Stomach (tissue), 19 donors: ENCODE measurements at places on chromosomes 5 and 9. TPM values are rescaled to one million over a fixed set of nuclear protein-coding genes. Genes with fewer than 3 reads are reported as not detected.
A peak's percentile ranks its signal among the peaks of the same experiment; 100 is the strongest.

ABO gene
- 0.72 TPM for total RNA-seq

INSYN2B gene
- not detected for total RNA-seq

TAF1L gene
- total RNA-seq: not detected

SEC16A gene
- 60.3 TPM for total RNA-seq

CAMK4 gene
- 16.9 TPM for total RNA-seq

SLC6A19 gene
- not detected for total RNA-seq

MYOZ3 gene
- total RNA-seq: not detected

AMBP gene
- total RNA-seq: 0.89 TPM

KIF4B gene
- total RNA-seq: 0.18 TPM

FAXDC2 gene
- 16.5 TPM for total RNA-seq

CCDC192 gene
- not detected for total RNA-seq

PCDHGA7 gene
- 29.0 TPM for total RNA-seq

DNA sequence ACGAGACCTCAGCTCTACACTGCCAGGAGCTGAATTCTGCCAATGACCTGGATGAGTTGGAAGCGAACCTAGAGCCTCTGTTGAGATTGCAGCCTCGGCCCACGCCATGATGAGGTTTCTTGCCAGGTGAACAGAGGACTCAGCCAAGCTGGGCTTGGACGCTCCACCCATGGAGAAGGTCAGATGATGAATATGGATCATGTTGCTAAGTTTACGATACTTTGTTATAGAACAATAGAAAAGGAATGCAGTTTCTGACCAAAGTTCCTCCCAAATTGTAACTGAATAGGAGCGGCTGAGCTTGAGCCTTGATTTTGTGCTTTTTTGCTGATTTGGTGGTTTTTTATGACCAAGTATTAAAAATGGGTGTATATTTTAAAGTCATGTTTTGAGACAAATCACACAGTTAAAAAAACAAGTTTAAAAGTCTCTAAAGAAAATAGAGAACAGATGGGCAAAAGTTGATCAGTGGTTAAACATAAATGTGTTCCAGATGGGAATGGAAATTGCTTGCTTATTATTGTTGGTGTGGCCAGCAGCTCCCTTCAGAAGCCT, 32.9 kb downstream of the ROPN1L start:
- DNase-seq: no peak

DNA sequence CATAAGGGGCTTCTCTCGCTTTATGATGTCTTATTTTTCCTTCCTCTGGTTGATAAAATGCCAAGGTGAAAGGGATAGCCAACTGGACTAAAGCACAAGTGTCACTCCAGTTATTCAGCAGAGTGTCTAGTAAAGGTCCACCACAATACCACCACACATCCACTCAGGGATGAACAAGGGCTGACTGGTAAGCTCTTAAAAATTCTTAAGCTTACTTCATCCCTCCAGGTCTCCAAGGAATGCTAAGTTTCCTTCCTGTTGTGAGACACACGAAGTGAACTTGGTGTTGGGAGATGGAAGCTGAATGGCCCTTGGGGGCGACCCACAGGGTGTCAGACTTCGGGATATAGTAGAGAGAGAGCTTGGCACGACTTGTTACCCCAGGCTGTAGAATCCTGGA, 3.2 kb upstream of the HMGCS1 start:
- DNase-seq: no peak

- DNase-seq: no peak
These were observed 9.1 kb upstream of the ANKRD18A start for GRCh38 chr9:38629511-38629910.

GRCh38 chr5:21654-22233, 70.2 kb upstream of the PLEKHG4B start:
- DNase-seq: no peak

DNA sequence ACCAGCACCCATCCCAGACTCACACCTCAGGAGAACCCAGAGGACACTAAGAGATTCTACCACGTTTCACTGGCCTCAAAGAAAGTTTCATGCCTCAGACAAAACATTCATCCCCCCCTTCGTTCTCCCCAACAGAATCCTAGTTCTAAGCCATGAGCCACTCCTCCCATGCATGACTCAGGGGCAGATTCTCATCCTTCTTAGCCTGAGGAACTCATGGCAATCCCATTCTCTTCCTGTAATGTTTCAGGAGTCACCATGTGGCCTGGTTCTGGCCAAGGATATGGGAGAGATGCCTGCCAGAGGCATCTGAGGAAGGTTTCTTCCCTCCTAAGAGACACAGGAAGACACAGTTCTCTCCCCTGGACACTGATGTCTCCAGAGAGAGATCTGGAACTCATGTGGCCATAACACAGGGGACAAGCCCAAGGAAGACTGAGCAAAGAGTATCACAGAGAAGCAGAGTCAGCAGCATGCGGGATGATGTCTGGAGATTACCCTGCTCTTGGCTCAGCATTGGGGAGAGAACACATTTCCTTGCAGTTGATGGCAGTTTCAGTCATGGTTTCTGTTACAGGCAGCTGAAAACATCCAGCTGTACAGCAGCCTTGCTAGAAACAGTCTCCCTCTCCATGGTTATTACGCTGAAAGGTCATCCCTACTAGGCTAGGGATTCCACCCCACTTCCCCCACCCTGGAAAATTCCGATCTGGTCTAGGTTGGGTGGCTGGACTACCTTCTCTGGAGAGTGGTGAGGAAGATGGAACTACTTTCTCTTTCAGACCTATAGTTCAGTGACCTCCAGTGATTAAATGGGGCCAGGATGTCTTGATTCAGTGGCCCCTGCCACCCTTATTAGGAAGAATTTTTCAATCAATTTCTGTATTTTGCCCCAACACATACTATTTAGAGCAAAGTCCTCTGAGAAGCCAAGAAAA, 115.4 kb downstream of the ZNF608 start:
- DNase-seq: peak; percentile 41

DNA sequence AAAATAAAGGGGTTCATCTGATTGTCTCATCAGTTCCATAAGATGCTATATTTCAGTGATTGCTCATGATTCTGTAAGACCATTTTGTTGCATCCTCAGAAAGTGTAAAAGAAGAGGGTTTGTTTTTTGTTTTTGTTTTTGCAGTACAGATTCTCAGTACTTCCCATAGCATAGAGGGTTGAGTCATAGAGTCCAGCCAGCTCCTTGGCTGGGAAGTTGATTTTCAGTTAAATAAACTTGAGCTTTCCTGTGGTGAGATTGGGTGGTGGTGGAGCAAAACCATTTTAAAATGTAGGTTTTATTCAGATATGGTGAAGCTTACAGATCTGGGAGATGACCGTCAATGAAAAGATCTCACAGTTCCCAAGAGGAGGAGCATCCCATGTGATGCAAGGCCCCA, 48.2 kb downstream of the DAPK1 start:
- no peak for DNase-seq

GRCh38 chr5:102554082-102554481, 55.3 kb upstream of the SLCO6A1 start:
- DNase-seq: no peak

DNA sequence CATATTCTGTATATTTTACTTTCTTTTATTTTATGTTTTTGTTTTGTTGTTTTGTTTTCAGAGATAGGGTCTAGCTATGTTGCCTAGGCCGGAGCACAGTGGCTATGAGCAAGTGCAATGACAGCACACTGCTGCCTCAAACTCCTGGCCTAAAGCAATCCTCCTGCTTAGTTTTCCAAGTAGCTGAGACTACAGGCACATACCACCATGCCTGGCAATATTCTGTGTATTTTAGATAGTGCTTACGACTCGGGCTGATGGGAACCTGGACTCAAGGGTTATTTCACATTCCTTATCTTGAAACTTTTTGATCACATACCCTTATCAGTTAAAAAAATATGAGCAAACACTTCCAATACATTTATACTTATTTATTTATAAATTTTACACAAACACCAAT, 119.0 kb upstream of the STARD4 start:
- DNase-seq: no peak

DNA sequence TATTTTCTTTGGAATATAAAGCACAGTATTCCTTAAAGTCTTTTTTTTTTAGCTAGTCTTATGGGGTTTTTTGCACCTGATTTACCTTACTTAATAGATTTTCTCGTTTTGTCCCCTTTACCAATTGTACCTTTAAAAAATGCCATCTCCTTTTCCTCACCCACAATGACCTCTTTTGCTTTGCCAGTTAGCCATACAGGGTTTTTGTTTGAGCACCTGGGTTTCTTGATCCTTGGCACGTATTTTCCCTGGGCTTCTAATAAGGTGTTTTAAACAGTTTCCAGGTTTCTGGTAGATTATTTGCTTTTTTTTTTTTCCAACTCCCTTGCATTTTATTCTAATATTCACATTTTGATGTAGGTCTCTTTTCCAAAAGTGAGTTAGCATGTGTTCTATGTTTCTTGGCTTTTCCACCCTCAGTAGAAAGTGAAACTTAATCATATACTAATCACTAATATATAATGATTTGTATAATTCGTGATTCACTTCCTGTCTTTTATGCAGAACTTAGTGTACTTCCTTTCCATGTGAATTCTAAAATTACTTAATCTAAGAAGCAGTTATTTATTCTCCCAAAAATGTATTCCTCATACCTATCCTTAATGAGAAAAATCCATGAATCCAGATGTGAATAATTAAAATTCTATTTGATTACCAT, 673.9 kb upstream of the RGMB start:
- DNase-seq: no peak

GRCh38 chr5:172762214-172763119, 8.5 kb downstream of the DUSP1 start:
- no peak for DNase-seq

DNA sequence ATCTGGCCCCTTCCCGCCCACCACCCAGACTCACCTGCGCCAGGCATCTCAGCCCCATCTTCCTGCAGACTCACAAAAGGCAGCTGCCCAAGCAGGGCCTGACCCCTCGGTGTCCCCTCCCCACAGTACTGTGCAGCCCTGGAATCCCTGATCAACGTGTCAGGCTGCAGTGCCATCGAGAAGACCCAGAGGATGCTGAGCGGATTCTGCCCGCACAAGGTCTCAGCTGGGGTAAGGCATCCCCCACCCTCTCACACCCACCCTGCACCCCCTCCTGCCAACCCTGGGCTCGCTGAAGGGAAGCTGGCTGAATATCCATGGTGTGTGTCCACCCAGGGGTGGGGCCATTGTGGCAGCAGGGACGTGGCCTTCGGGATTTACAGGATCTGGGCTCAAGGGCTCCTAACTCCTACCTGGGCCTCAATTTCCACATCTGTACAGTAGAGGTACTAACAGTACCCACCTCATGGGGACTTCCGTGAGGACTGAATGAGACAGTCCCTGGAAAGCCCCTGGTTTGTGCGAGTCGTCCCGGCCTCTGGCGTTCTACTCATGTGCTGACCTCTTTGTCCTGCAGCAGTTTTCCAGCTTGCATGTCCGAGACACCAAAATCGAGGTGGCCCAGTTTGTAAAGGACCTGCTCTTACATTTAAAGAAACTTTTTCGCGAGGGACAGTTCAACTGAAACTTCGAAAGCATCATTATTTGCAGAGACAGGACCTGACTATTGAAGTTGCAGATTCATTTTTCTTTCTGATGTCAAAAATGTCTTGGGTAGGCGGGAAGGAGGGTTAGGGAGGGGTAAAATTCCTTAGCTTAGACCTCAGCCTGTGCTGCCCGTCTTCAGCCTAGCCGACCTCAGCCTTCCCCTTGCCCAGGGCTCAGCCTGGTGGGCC, 1.9 kb downstream of the IL13 start:
- DNase-seq: no peak

DNA sequence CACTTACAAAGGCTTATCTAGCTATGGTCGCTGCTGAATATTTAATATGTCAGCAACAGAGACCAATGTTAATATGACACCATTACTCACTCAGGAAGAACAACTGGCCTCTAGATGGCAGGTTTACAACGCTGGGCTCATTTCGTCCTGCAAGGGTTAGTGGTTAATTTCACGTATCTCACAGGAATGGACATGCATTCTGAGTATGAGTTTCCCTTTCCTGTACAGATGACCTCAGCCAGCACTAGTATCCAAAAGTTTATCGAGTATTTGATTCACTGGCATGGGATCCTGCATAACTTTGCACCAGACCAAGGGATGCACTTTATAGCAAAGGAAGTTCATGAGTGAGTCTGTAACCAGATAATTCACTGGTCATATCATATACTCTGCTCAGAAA, 8.7 kb upstream of the TRPC7 start:
- DNase-seq: peak; percentile 20

DNA sequence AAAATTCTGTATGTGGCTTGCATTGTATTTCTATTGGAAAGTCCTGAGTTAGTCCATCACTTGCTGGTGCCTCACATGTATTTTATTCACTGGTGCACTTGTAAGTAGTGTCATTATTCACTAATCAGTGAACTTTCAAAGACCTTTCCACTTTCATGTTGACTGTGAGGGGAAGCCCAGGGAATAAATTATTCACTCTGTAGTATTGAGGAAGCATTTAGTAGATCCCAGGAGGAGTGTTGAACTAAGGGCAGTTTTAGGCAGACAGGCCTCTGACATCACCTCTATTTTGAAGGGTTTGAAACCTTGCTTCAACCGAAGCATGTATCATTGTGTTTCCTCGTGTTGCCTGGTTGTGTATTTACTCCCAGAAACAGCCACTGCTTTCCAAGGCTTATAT, 705.4 kb upstream of the RIOK2 start:
- DNase-seq: no peak

DNA sequence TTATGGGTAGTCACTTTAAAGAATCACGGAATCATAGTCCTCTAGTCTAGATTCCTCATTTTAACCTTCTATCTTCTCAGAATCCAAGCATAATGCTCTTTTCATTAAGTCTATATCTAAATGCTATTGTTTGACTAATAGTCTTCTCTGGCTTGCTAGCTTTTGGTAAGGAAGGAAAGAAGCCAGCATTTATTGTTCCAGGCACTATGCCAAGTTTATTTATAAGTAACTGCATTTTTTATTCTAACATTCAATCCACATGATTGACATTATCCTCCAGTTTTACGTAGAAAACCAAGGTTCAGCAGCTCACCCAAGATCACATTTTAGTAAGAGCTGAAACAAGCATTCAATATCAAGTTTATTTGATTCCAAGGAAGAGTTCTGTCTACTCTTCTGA, 254.2 kb downstream of the SAXO1 start:
- DNase-seq: no peak
